ENCODE measurements at places on chromosomes 7 and 10.

- no peak for DNase-seq
These were observed 406.3 kb downstream of the GFRA1 start for GRCh38 chr10:115866691-115867090.

DNA sequence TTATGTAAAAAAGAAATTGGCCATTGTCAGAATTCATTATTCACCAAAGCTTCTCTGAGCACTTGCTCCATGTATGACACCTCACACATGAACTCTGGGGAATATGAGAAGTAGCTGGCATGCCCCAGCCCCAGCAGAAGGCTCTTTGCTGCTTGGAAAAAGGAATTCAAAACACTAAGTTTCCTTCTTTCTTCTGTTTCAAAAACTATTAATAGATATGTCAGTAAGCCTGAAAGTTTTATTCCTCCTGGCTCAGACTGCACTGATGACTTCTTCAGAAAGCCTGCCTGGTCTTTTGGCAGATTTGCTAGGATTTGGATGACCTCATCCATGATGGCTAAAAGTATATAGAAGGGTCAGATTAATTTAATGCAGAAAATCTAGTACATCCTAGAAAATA lies 511.0 kb downstream of the GFRA1 start:
- no peak for DNase-seq

DNA sequence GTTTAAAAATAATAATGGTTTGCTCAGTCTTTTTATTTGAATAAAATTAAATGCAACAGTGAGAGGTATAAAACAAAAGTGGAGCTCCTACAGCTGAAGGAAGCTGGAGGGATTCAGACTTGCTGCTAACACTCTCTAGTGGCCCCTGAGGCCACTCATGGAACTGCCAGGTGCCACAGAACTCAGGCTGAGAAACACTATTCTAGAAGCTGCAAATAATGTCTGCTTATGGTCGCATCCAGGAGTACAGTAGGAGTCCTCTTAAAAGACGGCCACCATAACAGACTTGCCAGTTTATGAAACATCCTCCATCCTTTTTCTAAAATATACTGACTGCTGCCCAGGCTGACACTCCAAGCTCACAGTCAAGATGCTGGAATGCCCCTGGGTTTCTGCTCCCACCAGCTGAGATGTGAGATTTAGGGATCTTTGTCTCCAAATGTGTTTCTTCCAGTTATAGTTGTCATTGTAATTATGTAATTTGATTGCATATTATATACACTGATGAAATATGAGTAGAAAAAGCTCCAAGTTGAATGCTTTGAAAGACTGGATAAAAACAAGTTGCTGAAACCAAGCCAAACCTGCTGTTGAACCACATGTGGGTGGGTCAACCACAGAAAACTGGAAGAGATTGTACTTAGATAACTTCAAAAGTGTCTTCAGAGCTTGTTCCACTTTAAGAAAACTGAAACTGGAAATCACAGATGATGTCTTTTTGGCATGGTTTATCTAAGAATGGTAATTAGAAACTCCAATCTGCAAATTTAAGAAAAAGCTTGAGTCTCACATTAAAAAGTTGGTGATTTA lies 213.7 kb upstream of the AOAH start:
- DNase-seq: no peak

- no peak for DNase-seq
These were observed 85.5 kb downstream of the PRTFDC1 start for GRCh38 chr10:24866604-24867583.

DNA sequence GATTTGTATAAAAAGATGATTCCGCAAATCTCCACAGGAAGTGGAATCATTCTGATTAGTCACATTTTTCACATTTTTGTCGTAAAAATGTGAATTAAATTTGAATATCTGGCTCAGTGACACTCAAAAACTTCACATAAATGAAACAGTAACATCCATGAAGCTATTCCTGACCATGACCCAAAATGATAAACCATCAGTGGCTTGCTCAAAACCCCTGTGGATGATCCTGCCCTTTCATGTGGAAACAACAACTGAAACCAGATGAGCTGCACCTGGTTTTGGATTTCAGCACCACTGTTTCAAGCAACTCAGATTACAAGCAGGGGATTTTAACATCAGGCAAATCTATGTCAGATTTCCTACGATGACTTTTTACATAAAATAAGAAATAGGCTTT lies 80.3 kb downstream of the AMPH start:
- DNase-seq: no peak

- no peak for DNase-seq
These were observed 194.3 kb downstream of the TPK1 start for GRCh38 chr7:144641389-144642044.

DNA sequence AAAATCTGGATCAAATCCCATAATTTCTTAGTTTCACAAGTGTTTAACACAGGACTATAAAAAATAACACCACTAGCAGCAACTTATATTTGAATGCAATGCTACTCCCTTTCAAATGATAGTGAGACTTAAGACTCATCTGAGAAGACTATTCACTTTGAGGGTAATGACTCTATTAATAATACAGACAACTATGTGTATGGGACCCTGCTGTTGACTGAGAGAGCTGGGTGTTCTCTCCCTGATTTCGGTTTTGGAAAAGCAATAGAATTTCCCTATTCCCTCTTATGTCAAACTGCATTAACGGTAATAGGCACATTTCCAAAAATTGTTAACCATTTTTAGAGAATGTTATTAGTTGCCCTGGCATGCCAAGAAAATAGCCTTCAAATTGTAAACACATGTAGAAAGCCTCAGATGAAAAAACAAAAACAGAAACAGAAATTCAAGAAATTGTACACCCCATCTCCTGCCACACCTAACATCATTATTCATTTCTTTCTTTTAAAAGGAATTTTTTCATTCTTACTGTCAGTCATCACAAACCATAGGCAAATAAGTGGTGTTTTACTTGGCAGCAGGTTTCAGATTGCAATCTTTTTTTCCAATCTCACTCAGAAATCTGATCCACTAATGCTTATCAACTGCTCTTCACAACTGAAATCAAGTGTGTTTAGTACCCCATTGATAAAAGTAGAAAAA lies 153.7 kb downstream of the TFPI2 start:
- DNase-seq: no peak

DNA sequence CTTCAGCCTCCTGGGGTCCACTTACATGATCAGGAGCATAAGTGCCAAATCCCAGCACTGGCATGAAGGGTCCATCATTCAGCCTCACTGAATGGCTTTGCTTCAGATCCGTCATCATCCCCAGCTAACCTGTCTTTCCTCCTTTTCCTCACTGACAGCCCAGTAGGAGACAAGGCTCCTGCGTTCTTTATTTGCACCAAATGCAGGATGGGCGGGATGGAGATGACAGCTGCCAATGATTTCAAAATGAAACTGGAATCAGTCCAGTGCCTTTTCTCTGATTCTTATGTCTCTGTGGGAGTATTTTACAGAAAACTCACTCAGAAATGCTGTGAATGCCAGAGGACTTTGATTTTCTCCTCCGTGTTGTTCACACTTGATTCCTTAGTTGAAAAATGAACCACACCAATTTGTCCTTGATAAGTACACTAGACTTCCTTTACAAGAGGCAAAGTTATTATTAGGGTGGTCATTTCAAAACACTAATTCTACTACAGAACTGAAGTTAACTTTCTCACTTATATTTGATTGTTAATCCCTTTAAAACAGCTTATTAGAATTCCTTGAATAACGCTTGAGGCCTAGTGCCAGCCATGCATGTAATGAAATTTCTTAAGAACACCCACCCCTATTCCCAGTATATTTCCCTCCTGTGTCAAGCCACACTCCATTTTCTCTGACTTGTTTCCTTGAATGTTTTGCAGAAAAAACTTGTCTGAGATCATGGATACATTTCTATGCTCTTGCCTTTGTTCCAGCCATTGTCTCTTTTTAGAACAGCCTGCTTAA lies at the start of gene AKR1C8:
Gene AKR1C8, minus strand, starts transcription at position 164 of the 789 bp plus-strand sequence. Its CDS starts 46 bp downstream, at position 118.
- no peak for DNase-seq

GRCh38 chr7:151056283-151056665 lies 1.4 kb downstream of the CDK5 start:
- DNase-seq: no peak

DNA sequence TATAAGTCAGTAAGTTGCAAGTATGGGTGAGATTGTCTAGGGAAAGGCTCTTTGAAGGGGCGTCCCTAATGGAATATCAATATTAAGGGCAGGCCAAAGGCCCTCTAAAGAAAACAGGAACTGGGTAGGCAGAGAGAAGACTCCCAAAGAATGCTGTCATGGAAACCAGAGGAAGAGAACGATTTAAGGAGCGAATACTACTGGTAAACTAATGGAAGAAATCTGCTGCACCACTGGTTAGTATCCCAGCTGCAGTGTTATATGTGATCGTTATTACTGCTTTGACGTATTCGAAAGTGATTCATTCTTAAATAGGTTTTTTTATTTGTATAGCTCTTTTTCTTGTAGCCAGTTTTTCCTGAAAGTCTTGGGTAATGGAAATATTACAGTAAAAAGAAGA lies 1.3 kb downstream of the CASP2 start:
- no peak for DNase-seq

GRCh38 chr10:14184841-14185315 lies 145.8 kb downstream of the FRMD4A start:
- no peak for DNase-seq

GRCh38 chr7:834277-834676 lies 2.0 kb downstream of the SUN1 start:
- DNase-seq: no peak

- no peak for DNase-seq
These were observed 123.8 kb upstream of the RET start for GRCh38 chr10:42952931-42953683.

DNA sequence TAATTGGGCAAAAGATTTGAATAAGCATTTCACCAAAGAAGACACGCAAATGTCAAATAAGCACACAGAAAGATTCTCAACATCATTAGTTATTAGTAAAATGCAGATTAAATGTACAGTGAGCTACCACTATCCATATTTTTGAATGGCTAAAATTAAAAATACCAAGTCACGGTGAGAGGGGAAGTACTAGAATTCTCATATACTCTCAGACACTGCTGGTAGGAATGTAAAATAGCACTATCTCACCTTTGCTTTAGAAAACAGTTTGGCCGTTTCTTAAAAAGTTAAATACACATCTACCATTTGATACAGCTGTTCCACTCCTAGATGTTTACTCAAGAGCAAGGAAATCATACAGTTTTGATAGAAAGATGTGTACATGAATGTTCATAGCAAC lies 115.8 kb upstream of the CELF2 start:
- no peak for DNase-seq

GRCh38 chr7:70624500-70625103 lies 507.3 kb upstream of the GALNT17 start:
- DNase-seq: no peak

DNA sequence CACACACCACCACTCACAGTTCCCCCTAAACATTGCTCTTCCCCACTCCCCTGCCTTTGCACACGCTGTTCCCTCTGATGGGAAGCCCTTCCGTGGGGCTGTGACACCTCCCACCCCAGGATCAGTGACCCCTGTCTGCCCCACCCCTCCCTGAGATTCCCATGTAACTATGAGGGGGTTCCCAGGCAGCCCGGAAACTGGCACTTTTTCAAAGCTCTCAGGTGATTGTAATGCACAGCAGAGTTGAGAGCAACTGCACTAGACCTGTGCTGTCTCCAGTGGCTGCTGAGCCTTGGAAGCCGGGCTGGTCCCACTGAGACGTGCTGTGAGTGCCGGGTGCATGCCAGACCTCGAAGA lies 29.8 kb downstream of the GPRIN2 start:
- no peak for DNase-seq

GRCh38 chr10:34933676-34934075 lies 118.6 kb upstream of the PARD3 start:
- no peak for DNase-seq

- DNase-seq: no peak
These were observed 38.0 kb downstream of the INPP5A start for GRCh38 chr10:132575320-132576201.

DNA sequence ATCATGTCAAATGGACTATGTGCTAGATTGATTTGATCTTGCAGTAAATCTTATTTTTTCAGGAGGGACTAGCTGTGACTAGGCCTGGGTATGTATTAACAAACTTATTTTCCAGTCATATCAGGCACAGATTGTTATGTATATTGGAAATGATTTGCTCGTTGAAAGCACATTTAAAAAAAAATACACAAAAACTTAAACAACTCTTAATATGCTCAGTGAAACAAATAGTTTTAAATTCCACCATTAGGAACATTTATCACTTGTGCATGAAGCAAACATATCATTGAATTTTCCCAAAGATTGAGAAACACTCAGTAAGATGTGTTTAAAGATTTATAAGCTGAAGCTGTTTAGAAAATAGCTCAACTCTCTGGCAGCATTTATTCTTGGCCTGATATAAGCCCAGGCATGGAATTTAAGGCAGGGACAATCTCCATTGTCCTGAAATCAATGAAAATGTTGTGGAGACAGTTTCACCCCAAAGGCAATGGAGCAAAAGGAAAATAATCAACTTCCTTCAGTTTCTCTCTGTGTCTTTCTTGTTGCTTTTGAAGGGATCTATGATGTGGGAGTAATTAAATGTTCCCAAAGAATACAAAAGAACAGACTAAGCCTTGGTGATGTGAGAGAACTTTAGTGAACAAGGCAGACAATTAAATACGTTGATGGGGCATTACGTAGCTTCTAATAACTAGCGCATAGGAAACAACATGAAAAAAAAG lies 250.3 kb downstream of the GPR37 start:
- no peak for DNase-seq

GRCh38 chr10:124547647-124548168 lies 86.1 kb downstream of the LHPP start:
- no peak for DNase-seq

GRCh38 chr10:127524908-127525665 lies 24.0 kb upstream of the NPS start:
- no peak for DNase-seq

DNA sequence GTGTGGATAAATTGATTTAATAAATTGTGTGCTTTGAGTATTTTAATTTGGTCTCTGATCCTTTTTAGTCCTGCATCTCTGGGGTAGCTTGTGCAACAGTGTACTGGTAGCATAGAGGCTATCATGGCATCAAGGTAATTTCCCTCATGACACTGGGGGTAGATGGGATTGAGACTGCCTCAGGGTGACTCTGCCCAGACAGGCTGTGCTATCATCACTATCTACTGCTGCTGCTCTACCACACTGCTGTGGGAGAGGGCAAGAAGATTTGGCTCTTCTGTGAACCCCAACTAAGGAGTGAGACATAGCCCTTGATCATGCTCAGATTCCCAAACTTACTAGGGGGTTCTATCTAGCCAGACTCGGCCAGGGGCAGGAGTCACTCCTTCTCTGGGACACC lies 43.6 kb upstream of the JAZF1 start:
- DNase-seq: no peak

GRCh38 chr7:122748195-122748594 lies 45.5 kb upstream of the RNF148 start:
- no peak for DNase-seq

- DNase-seq: no peak
These were observed 4.7 kb downstream of the COPS6 start for GRCh38 chr7:100093498-100093897.
